SW480 (cell line): ENCODE measurements at places on chromosomes 11 and 22.

DNA sequence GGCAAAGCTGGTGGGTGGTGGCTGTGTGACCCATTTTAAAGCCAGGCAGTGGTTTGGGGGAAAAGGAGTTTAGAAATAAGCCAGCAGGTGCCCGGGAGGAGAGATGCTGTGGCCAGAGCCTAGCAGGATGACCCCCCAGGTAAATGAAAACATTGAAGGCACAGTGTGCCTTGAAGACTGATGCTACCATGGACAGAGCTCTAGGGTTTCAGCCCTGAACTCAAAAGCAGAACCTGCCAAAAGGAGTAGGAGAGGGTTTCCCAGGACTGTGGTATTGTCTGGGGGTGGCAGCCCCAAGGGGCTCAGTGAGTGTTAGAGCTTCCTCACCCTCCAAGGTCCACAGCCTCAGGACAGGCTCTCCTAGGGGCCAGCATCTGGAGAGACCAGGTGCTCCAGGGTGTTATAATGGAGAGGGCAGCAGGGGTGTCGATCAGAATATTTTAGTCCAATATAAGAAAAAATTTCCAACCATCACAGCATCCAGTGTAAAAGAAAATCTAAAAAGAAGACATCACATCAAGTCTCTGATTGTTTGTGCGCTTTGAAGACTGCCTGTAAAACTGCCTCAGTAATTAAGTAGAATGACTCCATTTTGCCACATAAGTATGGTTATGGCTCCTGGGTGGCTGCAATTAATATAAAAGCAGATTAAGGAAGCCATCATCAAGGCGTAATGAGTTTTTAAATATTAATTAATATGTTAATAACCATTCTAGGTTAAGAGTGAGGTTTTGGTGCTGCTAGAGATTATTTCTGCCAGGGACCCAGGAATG, 88.6 kb upstream of the LMO1 start:
- DNase-seq = no peak

DNA sequence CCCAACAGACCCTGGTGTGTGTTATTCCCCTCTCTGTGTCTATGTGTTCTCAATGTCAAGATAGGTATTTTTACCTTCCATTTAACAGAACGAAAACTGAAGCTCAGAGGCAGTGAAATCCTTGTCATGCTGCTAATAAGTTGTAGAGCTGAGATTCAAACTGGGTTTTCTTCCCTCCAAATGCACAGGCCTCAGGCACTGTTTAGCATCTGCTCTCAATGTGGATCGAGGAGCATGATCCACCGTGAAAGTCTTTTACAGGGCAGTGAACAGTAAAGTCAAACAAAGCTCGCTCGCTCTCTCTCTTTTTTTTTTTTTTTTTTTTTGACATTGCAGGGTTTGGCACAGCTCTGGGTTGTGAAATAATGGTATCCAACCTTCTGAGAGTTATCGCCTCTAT, 401.0 kb upstream of the SYN3 start:
- no peak for DNase-seq

DNA sequence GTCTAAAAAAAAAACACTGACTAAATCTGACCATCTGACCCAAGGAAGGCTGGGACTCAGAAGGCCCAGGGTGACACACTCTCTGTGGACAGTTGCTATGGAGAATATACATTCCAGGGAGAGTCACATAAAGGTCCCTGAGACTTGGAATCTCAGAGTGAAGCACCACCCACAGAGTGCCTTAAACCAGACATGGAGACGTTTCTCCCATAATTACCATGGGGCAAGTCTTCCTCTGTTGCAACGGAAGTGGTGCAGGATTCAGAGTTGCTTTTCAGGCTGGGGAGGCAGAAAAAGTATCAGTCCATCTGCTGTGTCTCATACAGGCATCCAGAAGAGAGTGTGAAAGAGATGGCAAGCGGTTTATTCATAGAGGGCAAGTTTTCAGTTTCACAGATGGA, 58.7 kb upstream of the SLN start:
- no peak for DNase-seq

GRCh38 chr11:74182635-74183034, 11.5 kb downstream of the PPME1 start:
- DNase-seq = no peak

DNA sequence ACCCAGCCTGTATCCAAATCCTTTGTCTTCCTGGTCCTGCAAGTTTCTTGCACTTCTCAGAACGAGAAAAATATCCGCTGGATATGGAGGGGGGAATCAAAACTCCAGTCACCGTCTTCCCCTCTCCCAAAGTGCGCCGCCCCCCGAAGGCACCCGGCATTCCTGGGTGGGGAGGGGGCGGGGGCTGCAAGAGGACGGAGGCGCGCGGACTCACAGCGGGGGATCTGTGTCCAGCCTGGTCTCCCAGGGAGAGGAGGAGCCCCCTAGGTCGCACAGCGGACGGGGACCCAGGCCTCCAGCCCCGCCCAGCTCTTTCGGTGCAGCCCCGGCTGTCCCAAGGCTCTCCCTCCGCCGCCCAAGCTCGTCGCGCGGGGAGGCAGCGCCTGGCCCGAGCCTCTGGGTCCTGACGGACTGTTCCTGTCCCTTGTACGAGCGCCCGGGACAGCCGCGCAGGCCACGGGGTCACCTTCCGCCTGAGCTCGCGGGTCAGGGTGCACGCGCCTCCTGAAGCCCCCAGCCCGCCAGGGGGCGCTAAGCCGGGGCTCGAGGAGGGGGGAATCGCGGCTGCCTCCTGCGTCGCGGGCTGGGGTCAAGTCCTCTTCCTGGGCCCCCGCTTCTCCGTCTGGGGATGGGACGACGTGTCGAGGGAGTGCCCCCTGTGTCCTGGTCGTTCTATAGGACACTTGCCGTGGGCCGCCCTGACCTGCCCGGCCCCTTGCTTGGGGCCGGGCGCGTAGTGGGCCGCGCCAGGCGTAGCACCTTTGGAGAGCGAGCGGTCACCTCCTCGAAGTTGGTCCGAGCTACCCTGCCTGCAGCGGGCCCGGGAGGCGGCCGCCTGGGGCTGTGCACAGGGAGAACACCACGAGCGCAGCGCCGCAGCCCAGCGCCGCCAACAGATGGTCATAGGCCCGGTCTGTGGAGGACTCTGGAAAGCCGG, 2.4 kb upstream of the WNT11 start:
- DNase-seq = peak; percentile 70

DNA sequence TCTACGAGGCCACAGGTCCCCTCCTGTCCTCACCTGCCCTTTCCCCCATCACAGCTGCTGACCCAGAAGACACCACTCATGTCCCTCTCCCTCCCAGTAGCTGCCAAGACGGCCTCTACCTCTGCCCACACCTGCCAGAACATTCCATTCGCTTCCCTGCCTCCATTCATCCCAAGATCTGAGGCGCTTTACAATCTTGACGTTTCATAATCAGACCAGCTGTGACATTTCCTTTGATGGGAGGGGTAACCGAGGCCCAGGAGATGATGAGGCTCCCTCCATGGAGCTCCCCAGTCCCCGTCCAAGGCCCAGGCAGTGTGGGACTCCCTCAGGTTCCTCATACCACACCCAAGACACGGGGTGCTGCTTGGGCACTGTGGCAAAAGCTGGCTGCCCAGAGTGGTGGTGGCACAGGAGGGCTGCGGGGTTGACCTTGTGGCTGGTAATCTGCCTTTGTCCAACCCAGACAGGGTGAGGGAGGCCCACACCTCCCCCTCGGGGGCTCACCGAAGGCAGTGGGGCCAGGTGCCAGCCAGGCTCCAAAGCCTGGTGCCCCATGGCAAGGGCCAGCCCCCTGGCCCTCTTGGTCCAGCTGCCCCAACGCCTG, 17.3 kb downstream of the PHLDA2 start:
- DNase-seq = no peak

DNA sequence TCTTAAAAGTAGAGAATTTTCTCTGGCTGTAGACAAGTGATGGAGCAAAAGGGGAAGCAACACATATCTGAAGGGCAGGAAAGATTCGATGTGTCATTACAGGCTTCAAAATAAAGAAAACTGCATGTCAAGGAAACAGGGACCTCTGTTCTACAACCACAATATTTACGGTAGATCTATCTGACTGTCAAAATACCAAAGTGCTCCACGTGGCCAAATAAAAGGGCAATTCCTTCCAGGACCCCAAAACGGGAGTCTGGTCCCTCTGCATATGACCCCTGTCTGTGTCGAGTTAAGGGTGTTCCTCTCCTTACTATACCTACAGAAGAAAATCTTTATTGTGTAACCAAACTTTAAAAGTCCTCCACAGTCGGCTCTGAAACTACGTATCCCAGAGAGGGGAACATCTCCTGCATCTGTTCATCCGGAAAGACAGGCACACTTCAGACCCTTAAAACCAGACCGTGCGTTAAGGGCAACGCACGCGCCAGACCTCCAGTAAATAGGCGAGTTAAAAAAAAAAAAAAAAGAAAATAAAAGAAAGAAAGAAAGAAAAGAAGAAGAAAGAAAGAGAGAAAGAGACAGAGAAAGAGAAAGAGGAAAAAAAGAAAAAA, 756 bp downstream of the CLNS1A start:
- peak; percentile 16 for DNase-seq

GRCh38 chr11:71172680-71173079, 79.7 kb downstream of the SHANK2 start:
- no peak for DNase-seq

- no peak for DNase-seq
Measured at GRCh38 chr11:117097014-117097388, 1.2 kb downstream of the SIK3 start.

GRCh38 chr22:37884420-37884819, 21.7 kb upstream of the MICALL1 start:
- DNase-seq = no peak

GRCh38 chr11:94746721-94747120, 21.4 kb upstream of the AMOTL1 start:
- no peak for DNase-seq

DNA sequence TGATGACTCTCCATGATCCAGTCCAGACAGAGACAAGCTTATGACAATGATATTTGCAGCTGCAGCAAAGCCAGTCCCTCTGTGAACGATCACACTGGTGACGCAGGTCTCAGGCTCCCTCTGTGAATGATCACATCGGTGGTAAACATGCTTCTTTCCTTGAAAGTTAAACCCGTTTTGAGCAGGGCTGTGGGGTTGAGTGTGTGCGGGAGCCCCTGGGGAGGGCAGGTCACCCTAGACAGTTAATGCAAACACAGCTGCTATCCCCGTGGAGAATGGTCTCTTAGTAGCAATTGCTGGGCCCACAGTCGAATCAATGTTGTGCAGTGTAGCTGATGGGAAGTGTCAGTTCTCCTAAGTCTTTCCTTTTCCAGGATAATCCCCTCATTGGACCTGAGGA, 71.0 kb upstream of the KIRREL3 start:
- DNase-seq = no peak

DNA sequence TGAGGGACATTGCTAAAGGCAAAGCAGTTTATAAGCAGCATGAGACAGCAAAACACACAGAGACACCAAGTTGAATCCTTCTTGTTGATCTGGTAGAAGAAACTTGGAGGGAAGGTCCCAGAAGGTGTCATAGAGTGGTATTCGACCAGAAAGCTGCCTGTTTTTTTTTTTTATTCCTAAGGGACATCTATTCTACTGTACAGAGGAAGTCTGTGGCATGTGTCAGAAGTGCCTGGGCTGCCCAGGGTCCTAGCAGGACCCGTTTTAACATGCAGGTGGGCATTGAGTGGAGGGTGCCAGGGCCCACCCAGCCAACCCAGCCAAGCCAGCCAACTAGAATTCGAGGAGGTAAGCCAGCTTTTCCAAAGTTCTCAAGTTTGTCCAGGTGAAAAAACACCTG, 68.0 kb upstream of the ATXN10 start:
- no peak for DNase-seq
